ENCODE measurements at places on chromosomes 11 and 22.

DNA sequence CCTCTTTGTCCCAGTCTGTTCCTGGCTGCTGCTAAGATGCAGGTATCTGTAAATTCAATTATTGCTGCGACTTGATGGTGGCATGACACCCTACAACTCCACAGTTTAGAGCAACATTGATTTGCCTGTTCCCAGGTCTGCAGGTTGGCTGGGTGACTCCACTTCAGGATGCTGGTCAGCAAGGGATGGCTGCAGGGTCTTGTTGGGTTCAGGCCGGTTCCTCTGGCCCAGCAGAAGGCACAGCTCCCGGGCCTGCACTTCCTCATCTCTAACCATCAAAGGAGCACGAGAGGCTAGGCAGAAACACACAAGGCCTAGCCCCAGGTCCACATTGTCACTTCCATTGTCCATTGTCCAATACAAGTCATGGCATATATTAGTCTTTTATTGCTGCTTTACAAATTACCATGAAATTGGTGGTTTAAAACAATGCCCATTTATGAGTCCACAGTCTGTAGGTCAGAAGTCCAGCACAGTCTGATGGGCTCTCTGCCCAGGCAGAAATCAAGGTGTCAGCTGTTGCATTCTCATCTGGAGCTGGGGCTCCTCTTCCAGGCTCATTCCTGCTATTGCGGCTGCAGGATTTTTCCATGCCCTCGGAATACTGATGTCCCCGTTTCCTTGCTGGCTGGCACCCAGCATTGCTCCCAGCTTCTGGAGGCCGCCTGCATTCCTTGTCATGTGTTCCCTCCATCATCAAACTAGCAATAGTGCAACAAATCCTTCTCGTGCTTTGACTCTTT, 96.6 kb upstream of the LMO1 start:
- DNase-seq, result no peak

GRCh38 chr11:24828938-24829605, 332.2 kb downstream of the LUZP2 start:
- no peak for DNase-seq

- no peak for DNase-seq
These were observed 60.9 kb upstream of the CLMP start for GRCh38 chr11:123255909-123256308.

GRCh38 chr22:37734964-37735451, 38.2 kb downstream of the TRIOBP start:
- no peak for DNase-seq

GRCh38 chr11:35954205-35954604, 10.3 kb downstream of the LDLRAD3 start:
- no peak for DNase-seq

GRCh38 chr22:39367035-39367434, 17.2 kb downstream of the SYNGR1 start:
- DNase-seq, result no peak

- no peak for DNase-seq
These were observed 6.8 kb downstream of the ABTB2 start for GRCh38 chr11:34351051-34351450.

- no peak for DNase-seq
These were observed 30.6 kb downstream of the DRD2 start for GRCh38 chr11:113444502-113445123.

DNA sequence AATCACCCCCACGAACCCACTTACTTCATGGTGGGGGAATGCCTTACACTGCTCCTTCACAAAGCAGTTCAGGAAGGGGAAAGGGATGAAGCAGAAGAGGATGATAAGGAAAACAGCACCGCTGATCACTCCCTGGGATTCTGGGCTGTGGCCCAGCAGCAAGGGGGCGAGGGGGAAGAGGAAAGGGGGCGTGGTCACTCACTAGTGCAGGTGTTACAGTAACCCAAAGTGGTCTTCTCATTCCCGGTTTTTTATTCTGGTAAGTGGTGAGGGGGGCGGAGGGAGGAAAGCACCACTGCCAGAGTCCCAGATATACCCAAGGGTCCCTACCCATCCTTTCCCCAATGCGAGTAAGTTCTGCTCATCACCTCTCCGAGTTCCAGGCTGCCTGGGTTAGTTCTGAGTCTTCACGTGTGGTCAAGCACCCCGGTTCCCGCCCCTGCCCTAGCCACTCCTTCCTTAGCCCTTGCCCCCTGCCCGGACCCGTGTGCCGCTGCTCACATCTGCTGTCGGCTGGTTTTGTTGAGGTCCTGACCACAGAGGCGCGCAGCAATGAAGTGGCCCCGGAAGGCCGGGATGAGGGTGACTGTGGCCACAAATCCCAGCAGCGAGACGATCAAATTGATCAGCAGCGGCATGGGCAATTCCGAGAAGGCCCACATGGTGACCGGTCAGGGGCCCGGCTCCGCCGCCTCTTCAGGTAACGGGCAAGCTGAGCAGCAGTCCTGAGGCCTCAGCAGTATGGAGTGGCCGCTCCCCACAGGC, 477 bp downstream of the DPAGT1 start:
- no peak for DNase-seq

DNA sequence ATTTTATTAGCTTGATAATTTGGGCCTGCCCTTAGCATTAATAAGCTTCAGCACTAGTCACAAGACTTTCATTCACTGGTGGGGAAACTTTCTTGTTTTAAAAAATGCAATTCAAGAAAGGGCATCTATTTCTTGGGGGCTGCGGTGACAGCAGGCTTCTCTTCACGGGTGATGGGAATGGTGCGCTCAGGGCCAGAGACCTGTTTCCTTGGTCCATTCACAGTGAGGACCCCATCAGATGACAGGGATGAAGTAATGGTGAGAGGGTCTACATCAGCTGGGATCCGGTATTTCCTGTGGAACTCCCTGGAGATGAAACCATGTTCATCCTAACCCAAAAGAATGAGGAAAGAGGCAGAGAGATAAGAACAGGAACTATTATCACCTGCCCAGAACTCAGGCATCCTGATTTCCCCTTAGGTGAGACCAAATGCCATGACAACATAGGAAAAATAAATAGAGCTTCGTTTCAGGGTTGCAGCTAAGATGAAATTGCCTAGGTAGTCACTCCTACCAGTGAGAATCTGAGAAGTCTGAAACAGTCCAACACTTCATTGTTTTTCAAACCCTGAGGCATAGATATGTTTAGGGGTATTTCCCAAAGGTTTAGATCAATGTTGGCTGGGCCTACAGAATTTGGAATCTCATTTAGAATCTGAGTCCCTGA, 2.8 kb downstream of the CRYAB start:
- no peak for DNase-seq

GRCh38 chr22:21926728-21927127, 25.9 kb downstream of the PPM1F start:
- DNase-seq, result no peak

- DNase-seq, result no peak
These were observed 72.0 kb upstream of the NARS2 start for GRCh38 chr11:78646564-78647185.

- DNase-seq, result no peak
These were observed 12.0 kb downstream of the ALG12 start for GRCh38 chr22:49906071-49906798.

DNA sequence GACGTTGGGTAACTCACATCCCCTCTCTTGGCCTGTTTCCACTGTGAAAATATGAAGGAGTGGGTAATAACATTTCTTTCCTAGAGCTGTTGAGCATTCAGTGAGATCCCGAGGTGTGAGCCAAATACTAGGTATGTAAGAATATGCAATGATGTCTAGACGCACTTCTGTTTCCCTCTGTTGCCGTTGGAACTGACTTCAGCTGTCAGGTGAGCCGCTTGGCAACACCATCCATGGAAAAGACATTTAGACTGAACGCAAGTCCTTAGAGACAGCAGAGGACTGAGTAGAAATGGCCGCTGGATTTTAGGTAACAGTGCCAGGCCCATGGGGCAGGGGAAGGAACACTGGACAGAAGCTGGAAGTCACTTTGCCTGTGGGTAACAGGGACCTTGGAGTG, 29.5 kb upstream of the SHANK2 start:
- no peak for DNase-seq

DNA sequence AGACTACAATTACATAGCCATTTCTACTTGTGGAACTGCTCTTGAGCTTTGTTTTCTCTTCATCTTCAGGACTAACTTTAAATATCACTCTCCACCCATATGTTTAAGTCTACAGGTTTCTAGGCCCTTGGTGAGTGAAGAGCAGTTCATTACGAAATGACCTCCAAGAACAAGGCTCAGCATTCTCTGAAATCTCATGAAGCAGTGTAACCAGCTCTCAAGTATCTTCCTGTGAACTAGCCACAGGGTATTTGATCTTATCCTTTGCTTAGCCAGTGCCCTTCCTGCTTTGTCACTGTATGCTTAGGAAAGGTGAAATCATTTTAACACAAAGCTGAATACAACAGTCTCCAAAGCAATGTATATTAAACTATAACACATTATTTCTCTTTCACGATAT, 20.4 kb upstream of the LYVE1 start:
- no peak for DNase-seq

DNA sequence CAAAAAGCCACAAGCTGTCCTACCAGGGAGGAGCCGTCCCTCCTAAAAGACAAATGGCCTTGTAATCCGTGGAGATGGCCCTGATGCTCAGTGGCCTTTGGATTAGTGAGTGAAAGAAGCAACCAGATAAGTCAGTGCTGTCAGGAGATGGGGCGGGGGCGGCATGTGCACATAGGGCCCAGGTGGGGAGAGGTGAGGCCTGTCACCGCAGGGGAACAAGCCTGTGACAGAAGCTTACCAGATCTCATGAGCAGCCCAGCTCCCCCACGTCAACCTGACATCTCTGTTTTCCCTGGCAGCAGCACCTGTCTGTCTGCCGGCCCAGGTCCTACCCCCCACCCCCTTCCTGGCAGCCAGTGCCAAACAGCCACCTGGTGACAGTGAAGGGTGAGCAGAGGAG, 162.6 kb downstream of the BUD13 start:
- DNase-seq, result no peak

DNA sequence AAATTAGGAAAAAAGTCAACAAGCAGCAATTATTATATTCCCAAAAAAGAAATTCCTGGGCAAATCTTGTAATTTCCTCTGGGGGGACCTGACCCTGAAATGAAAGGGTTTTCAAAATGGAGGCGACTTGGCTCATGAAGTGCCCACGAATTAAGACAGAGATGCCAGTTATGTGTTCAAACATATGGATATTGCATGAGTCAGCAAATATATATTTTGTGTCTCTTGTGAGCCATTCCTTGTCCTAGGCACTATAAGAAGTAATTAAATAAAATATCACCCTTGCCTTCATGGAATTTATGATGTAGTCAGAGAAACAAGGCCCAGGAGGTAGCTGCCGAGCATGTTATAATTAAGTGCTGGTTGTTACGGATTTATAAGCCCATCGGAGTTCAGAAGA, 68.6 kb downstream of the BARX2 start:
- no peak for DNase-seq

DNA sequence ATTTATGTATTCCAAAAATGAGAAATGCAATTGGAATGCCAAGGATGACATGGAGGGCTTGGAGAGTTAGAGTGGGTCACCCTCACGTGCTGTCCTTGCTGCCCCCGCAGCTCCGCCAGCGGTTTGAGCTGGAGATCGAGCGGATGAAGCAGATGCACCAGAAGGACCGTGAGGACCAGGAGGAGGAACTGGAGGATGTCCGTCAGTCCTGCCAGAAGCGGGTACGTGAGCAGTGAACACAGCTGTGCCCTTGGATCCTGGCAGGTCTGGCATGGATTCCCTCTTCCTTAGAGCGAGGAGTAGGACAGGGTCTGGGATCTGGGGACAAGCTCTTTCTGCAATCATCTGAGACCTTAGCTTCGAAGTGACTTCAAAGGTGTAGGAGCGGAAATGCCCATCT, 166.2 kb downstream of the MYO18B start:
- no peak for DNase-seq

GRCh38 chr11:86781546-86781945, 18.8 kb upstream of the PRSS23 start:
- DNase-seq, result no peak

GRCh38 chr22:36803358-36803757, 13.5 kb downstream of the PVALB start:
- DNase-seq, result no peak

GRCh38 chr11:35039076-35039475, 99.9 kb upstream of the CD44 start:
- DNase-seq, result no peak

GRCh38 chr22:48736593-48737460, 1090.8 kb downstream of the BRD1 start:
- no peak for DNase-seq

DNA sequence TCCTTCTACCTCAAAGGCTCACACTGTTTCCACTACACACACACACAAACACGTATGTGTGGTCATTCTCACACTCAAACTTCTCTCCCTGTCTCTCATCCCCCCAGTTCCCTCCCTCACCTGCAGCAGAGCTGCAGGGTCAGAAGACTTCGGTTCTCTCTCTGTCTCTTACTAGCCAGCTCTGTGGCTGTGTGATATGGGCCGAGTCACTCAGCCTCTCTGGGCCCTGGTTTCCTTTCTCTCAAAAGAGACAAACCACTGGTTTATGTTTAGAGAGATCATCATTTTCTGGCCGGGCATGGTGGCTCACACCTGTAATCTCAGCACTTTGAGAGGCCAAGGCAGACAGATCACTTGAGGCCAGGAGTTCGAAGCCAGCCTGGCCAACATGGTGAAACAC, 21.1 kb downstream of the TSPAN18 start:
- no peak for DNase-seq

DNA sequence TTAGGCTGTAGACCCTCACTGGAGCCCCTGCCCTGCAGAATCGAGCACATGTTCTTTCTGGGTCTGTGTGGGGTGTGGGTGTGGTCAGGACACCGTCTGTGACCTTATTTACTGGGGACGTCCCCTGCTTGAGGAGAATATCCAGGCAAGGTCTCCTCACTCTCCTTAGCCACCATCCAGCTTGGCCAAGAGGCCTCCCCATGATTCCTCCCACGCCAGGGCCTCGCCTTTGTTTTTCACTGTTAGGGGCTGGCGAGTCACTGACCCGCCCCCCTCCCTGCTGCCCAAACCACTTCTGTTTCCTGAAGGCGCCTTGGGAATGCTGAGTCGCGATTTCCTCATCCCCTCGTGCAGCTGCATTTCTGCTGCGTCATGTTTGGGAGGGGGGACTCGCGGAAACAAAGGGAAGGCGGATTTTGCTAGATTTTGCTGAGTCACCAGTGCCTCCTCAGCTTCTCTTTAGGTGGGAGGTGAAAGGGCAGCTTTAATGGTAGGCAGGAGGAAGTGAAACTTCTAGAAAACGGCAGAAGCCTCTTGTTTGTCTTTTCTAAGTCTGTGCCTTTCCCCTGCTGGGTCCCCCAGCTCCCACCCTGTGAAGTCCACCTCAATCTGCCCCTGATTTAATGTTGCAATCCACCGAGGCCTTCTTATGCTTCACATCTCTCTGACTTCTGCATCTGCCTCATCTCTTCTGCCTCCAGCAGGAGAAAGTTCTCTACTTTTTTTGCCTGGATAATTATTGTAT, 4.0 kb upstream of the HMOX1 start:
- no peak for DNase-seq

Measured in activated CD8-positive, alpha-beta memory T cell treated with anti-CD3 and anti-CD28 coated beads for 1 hour (primary cell).